ENCODE measurements at places on chromosomes 2 and 18.
A peak's percentile ranks its signal among the peaks of the same experiment; 100 is the strongest.

DNA sequence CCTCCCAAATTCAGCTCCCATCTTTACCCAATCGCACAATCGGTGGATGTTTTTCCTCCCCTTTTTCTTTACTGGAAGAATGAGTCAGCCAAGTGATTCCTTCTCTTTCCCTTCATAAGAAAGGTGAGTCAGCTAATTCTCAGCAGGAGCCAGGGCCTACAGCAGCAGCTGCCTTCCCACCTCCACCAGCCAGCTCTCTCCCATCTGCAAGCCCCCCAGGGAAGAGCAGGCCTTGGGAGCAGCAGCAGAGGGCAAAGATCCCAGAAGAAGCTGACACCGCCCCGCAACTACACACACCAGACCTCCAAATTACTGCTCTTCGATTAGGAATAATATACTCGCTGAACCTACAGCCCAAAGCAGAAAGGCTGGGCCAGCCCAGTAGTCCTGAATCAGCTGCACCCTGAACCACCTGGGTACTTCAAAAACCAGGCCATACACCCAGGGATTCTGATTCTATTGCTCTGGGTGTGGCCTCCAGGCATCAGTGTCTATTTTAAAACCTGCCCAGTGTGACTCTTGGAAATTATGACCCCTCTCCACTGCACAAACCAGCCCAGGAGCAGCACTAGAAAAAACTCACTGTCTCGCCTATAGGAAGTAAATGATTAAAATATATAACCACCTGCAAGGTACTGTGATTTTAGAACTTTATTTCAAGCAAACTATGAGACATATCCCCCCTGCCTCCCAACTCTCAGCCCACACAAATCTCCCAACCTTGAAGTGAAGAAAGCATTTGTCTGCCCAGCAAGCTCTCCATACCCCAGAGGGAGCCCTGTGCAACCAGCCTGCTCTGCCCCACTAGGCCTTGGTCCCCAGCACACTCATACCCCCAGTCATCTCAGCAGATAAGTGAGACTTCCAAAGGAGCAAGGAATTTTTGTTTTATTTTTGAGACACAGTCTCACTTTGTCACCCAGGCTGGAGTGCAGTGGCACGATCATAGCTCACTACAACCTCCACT lies 7.3 kb downstream of the SFXN5 start:
- DNase-seq, result no peak

DNA sequence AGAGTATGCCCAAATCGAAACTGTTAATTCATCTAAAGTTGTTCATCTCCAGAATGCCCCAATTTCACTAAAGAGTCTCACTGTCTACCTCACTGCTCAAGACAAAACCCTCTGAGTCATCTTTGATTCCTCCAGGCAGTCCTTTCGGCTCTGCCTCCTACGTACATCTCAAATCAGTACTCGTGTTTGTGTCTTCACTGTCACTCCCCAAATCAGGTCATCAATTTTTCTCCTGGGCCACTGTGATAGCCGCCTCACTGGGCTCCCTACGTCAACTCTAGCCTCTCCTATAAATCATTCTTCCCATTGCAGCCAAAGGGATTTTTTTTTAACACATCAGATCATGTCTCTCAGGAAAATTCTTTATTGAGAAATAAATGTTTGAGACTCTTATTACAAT lies 42.1 kb upstream of the TTC39C start:
- no peak for DNase-seq

DNA sequence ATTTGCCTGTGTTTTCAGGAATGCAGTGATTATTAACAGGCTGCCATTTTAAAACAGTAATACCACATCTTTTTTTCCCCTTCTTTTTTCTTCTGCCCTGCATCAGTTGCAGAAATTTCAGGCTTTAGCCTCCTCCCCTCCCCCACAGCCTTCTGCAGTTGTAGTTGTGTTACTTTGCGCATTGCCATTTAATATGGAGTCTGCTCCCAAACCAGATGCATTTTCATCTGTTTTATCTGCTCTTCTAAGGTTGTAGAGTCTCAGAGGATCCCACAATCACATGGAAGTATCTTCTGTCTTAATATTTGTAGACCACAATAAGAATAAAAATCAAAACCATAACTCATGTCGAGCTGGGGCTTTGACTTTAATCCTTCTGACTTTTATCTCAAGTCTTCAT lies 3.8 kb downstream of the ASXL3 start:
- no peak for DNase-seq

DNA sequence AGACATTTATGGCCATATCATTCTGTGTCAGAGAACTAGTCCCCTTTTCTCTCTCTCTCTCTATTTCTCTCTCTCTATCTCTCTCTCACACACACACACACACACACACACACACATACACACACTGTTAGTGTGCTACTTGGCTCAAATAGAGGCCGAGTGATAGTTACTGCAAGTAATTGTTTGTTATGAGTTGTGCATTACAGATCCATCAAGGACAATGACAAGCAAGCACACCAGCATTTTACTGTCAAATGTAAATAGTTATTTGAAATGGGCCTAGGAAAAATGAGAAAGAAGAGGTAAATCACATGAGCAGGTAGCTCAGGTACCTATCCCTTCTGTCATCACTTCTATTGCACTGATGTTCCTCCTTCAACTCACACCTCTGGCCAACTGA lies 122.4 kb upstream of the CDH7 start:
- no peak for DNase-seq

- no peak for DNase-seq
Observed at GRCh38 chr2:101533561-101534148, 58.7 kb upstream of the RFX8 start.

DNA sequence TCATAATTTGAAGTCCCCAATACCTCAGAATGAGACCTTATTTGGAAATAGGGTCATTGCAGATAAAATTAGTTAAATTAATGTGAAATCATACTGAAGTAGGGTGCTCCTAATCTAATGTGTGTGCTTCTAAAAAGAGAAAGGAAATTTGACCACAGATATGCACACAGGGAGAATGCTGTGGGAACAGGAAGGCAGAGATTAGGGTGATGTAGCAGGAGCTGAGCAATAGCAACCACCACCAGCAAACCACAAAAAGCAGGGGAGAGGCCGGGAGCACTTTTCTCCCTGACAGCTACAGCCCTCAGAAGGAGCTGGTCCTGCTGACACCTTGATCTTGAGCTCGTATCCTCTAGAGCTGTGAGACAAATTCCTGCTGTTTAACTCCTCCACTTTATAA lies 24.6 kb upstream of the SCG2 start:
- no peak for DNase-seq

- DNase-seq, result no peak
Observed at GRCh38 chr18:8051453-8051852, 484.3 kb downstream of the PTPRM start.

DNA sequence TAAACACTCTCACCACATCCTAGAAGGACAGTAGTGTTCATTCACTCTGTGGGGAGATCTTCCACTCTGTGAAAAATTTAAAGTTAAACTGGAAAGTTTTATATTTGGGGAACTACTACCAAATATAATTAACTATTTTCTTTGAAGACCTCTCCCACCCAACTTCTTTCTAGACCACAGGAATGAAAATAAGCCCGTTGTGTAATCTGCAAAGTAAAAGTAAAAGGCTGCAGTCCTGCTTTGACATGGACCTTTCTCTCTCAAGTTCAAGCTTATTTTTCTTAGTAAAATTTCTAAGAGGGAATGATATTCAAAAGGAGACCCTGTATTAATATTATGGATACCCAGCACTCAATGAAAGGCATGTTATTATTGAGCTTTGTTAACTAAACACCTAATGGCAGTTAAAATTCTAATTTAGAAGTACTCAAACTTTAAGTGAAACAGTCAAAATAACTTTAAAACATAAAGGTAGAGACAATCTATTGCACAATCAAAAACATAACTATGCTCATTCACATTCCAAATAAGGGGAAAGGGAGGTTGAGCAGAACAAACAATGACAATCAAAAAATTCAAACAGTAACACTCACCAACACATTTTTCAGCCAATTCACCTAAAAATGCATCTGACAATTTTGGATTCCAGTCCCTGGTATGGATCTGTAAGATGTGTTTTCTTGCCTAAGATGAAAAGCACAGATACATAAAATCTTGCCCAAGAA lies 98.5 kb downstream of the ATAD2B start:
- no peak for DNase-seq

- DNase-seq, result no peak
Observed at GRCh38 chr2:207251573-207252192, 85.9 kb upstream of the KLF7 start.

GRCh38 chr2:74891136-74891764 lies 57.3 kb downstream of the HK2 start:
- DNase-seq, result no peak

DNA sequence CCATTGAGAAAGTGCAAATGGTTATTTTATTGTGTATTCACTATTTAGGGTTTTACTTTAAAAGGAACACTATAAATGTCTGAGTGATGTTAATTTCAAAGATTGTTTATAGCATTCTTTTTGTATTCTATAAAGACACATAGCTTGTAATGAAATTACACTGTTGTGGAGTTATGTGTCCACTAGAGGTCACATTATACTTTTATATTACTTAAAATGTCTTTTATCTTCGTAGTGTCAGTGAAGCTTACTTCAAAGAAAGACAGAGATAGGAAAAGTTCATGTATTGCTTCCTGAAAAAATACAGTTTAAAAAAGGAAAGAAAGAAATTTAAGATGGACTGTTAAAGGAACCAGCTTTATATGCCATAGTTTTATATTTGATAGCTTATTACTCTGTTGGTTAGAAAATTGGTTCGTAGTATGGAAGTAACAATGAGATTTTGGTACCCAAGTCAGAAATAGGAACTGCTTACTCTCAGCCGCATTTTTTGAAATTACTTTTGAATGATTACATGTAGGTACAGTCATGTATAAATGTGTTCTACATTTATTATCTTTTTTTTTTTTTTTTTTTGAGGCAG lies 20.5 kb downstream of the APLF start:
- DNase-seq, result peak; percentile 46

- no peak for DNase-seq
Observed at GRCh38 chr2:241198381-241199279, 10.2 kb downstream of the ANO7 start.

GRCh38 chr2:25168256-25169072 lies at the start of gene POMC:
POMC (minus strand) TSS chr2:25168580; CDS start chr2:25164772, 3,808 bp downstream.
- no peak for DNase-seq

DNA sequence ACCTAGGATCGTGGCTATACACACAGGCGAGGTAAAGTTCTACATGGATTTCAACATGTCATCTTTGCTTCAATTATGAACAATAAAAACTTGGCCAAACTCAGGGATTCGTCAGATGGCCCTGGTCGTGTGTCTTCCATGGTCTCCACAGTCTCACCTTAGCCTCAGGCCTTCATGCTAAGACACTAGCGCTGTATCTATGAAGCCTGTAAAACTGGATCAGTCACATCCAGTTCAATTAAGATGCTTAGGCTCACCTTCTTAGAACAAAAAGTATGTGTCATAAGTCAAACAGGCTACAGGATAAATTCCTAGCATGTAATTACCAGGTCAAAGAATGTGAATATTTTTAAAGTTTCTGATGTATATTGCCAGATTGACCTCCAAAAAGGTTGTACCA lies 113.7 kb upstream of the NRP2 start:
- DNase-seq, result no peak

- no peak for DNase-seq
Observed at GRCh38 chr2:234454433-234454832, 42.4 kb downstream of the ARL4C start.

DNA sequence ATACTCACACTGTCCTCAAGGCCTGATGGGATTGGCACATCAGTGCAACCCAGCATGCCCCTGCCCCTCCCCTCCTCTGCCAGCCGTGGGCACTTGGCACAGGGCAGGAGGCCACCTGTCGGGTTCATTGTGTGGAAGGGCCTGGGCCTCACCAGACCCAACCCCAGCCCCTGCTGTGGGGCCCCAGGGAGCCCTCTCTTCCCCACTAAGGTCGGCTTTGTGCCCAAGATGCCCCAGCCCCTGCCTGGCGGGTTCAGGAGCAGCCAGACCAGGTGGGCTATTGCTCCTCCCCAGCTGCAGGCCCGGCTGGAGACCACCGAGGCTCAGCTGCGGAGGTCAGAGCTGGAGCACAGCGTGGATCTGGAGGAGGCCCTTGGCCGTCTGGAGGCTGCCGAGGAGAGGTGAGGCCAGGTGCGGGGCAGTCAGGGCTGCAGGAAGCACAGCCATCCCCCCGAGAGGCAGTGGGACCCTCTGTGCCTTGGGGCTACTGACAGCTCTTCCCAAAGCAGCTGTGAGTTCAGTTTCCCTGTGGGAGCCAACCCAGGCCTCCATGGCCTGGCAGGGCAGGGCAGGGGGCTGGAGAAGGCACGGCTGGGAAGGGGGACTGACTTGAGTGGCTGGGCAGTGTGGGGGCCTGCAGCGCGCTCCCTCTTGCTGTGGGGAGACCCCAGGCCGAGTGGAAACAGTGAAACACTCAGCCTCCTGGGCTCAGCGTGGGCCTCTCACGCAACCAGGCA lies 16.3 kb downstream of the CROCC2 start:
- DNase-seq, result no peak

DNA sequence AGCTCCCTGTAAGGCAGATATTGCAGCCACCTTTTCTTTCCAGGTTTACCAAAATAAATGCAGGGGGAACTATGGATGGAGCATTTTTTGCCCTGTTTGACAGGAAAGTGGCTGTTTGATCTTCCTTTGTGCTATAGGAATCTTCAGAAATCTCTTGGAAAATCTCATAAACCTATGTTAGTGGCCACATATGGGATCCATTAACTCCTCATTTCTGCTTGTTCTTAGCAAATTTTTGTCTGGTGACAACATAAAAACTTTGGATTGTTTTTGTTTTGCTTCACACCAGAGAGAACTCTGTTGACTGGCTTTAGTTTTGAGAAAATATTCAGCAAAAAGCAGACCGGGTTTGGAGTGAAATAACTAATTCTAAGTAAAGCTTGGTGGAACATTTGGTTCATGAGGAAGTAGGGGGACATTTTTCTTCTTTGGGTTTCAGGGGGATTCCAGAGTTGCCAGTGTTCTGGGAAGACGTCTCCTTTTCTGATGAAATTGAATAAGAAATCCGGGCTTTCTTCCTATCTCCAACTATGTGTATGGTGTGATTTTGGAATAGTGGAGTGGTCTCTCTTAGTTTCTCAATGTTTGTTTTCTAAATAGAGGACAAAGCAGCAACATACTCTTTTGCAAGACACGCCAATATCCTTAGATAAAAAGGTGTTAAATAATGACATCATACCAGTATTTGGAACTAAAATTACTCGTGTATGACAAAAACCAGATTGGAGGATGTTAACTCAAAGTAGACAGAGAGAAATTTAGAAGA lies 174.4 kb downstream of the ICOS start:
- DNase-seq, result no peak

GRCh38 chr2:195092341-195092740 lies 564.7 kb upstream of the SLC39A10 start:
- DNase-seq, result no peak

DNA sequence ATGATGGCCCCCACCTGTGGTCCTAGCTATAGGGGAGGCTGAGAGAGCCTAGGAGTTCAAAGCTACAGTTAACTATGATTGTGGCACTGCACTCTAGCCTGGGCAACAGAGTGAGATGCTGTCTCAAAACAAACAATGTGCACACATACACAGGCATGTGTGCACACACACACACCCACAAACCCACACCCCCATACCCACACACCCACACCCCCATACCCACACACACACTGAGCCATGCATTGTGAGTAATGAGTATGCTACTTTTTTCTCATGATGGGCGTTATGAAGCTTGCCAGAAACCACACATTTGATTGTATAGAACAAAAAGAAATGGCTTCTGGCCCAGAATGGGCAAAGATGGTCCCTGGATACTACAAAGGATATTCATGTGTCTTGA lies 691.1 kb downstream of the SLC4A3 start:
- no peak for DNase-seq

Data from hematopoietic multipotent progenitor cell treated with erythropoietin and hydrocortisone succinate and interleukin-3 and kit ligand, for 15 days (in vitro differentiated cells).